Activated naive CD4-positive, alpha-beta T cell treated with anti-CD3 and anti-CD28 coated beads, Interleukin-2, amount 50 U/mL, for 72 hours (primary cell): ENCODE measurements at places on chromosomes 2 and 18. TPM values are rescaled to one million over a fixed set of nuclear protein-coding genes. Genes with fewer than 3 reads are reported as not detected.

IL1R1 gene
- total RNA-seq, result 6.9 TPM

MYL1 gene
- total RNA-seq, result not detected

LRRTM1 gene
- not detected for total RNA-seq

CCDC150 gene
- 24.0 TPM for total RNA-seq

NCKAP5 gene
- total RNA-seq, result not detected

SPHKAP gene
- not detected for total RNA-seq

TEKT4 gene
- total RNA-seq, result not detected

DUSP11 gene
- total RNA-seq, result 31.1 TPM

LNPK gene
- total RNA-seq, result 35.7 TPM

ANKRD30BL gene
- total RNA-seq, result not detected

IGFBP5 gene
- total RNA-seq, result 0.02 TPM

ADCYAP1 gene
- total RNA-seq, result not detected

ANKRD53 gene
- total RNA-seq, result 0.60 TPM

COL5A2 gene
- 3.3 TPM for total RNA-seq

GCG gene
- total RNA-seq, result not detected

CRYGC gene
- not detected for total RNA-seq

GPR45 gene
- not detected for total RNA-seq

SP5 gene
- total RNA-seq, result not detected

CCDC142 gene
- 25.3 TPM for total RNA-seq

MDH1B gene
- 1.4 TPM for total RNA-seq

DCAF17 gene
- total RNA-seq, result 15.8 TPM

HOXD1 gene
- total RNA-seq, result not detected

COL4A4 gene
- not detected for total RNA-seq

LBH gene
- total RNA-seq, result 67.0 TPM

CCDC102B gene
- total RNA-seq, result 2.5 TPM

TMEM87B gene
- 26.2 TPM for total RNA-seq

TTN gene
- 9.2 TPM for total RNA-seq

THSD7B gene
- not detected for total RNA-seq

PID1 gene
- not detected for total RNA-seq

CCL20 gene
- total RNA-seq, result 3.4 TPM

PDCD1 gene
- 25.4 TPM for total RNA-seq

PTH2R gene
- total RNA-seq, result 0.09 TPM

C1QL2 gene
- not detected for total RNA-seq

KCNS3 gene
- total RNA-seq, result not detected

SERPINB2 gene
- not detected for total RNA-seq

KRTCAP3 gene
- 8.3 TPM for total RNA-seq

ABCG8 gene
- total RNA-seq, result not detected

ZSWIM2 gene
- total RNA-seq, result not detected

RGPD4 gene
- 0.16 TPM for total RNA-seq

DUSP28 gene
- total RNA-seq, result 3.8 TPM

MSH6 gene
- 126 TPM for total RNA-seq

FAP gene
- total RNA-seq, result 0.29 TPM

ZNF396 gene
- 0.18 TPM for total RNA-seq

CYBRD1 gene
- 1.9 TPM for total RNA-seq

SLC25A52 gene
- total RNA-seq, result not detected

PLGLB1 gene
- total RNA-seq, result 0.50 TPM

PRKCE gene
- total RNA-seq, result 10.4 TPM

BOLL gene
- total RNA-seq, result not detected

EFHD1 gene
- 0.29 TPM for total RNA-seq

CRYGD gene
- total RNA-seq, result not detected

SIX2 gene
- not detected for total RNA-seq

SNORC gene
- total RNA-seq, result 3.6 TPM

ITGA4 gene
- total RNA-seq, result 62.3 TPM

TXNDC2 gene
- not detected for total RNA-seq

NTSR2 gene
- not detected for total RNA-seq

SPATA3 gene
- total RNA-seq, result 2.9 TPM

GLS gene
- total RNA-seq, result 501 TPM

CNDP1 gene
- total RNA-seq, result not detected

MOCOS gene
- total RNA-seq, result 0.19 TPM
